Activated CD8-positive, alpha-beta memory T cell treated with anti-CD3 and anti-CD28 coated beads for 1 hour (primary cell): ENCODE measurements at places on chromosomes 2 and 18.

DNA sequence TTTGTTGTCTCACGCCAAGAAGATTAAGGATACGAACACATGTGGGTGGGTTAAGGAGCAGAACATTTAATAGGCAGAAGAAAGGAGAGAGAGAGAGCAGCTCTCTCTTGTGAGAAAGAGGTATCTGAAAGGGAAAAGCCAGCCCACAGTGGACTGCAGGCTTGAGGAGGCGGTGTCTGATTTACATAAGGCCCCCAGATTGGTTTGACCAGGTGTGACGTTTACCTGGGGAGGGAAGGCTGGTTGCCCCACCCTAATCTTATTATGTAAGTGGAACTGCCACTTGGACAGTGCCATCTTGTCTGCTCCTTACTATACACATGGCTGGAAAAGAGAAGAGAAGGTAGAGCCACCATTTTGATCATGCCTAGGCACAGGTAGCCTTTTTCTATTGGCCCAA is 189.2 kb downstream of the NCK2 start:
- no peak for DNase-seq

DNA sequence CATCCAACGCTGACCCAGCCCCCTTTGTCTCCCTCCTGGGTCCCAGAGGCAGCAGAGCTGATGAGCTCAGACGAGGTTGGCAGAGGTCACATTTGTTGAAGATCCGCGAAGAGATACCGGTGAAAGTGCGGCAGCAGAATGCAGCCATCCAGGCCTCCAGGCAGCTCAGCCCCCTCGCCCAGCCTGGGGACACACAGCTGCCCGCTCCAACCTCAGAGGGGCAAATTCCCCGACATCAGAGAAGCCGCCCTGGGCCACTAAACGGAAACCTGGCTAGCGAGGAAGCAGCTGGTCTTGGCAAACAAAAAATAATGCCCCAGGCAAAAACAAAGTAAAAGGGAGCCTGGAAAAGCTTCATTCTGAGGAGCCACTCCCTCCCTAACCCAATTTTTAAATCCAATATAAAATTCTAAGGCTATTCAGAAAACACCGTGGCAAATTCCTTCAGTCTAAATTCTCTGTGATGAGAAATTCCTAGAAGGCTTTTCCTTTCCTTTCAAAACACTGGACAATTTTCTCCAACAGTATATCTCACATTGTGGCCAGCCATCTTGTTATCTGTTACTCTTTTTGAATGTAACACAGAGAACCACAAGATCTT is 262.4 kb downstream of the SS18 start:
- DNase-seq: no peak

DNA sequence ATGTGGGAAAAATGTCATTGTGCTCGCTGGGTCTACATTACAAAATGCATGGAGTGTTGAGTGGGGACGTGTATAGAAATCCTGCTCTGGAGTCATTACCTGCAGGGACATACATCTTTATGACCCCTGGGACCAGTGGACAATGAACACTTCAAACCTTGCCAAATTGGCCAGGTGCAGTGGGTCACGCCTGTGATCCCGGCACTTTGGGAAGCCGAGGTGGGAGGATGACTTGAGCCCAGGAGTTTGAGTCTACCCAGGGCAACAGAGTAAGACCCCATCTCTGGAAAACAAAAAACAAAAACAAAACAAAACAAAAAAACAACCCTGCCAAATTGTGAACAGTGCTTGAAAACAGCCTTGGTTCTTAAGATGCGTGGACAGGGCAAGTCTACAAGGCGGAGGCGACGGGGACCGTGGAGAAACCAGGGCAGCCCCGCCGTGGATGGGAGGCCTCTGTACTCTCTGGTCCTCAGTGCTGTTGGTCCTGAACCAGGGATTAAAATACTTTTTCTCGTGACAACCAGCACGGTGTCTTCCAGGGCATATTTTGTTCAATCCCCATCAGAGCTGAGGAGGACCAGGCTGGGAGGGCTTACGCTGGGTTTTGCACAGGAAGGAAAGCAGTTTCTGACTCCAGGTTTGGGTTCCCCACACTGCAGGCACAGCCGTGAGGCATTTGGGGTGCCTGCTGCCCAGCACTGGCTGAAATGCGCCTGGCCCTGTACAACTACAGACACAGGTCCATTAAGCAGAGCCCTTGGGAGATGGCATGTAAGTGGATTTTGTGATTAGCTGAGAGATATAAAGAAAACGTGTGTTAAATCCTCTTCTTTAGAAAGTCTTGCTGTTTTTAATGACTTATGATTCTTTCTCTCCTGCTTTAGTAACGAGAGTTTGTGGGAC is 13.7 kb downstream of the COLEC11 start:
- DNase-seq: no peak

- peak; percentile 30 for DNase-seq
Observed at GRCh38 chr2:105789745-105790460, 45.2 kb downstream of the NCK2 start.
